ENCODE measurements at places on chromosomes 7 and 10.

- DNase-seq = no peak
Measured at GRCh38 chr7:93228302-93228701, 2.0 kb upstream of the HEPACAM2 start.

GRCh38 chr10:131997366-131998049 is 15.8 kb upstream of the BNIP3 start:
- DNase-seq = no peak

- no peak for DNase-seq
Measured at GRCh38 chr7:137923380-137923779, 76.6 kb upstream of the DGKI start.

DNA sequence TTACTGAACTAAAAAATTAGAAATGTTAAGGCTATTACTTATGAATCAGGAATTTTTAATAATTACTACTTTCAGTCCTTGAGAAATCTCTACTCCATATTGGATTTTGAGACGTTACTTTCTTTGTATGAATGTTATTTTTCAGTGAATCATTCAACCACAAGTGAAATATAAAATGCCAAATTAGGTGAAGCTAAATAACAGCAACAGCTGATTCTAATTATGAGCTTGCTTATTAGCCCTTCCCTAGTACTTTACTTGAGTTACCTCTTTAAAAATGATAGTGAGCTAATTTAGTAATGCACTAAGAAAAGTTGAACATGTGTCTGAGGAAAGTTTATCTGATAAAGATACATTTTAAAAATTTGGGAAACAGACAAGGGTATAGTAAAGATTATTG is 51.4 kb downstream of the PCGF5 start:
- DNase-seq = no peak

DNA sequence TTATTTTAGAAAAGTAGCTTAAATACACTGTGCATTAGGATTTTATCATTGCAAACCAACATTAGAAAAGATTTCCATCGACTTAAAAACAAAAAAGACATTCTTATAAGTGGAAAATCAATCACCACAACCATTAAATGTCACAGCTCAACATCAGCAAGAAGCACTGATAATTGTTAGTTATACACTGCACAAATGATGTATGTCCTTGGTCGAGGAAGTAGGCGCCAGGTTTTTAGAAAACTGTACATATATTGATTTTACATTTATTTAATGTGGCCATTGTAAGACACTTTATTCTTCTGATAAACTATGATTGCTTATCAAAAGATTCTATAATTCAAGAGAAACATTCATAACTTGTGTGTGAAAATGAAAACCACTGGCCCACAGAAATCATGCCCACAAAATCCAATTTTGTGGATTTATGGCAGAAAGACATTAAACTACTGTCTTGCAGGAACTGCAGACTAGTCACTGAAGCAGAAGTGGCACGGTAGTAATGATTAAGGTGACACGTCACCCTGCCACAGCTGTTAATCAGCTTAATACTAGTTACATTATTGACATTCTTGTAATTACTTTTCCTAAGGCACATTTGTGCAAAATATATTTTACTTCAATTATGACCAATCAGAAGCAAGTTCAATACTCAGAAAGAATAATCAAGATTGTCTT is 79.4 kb downstream of the VPS41 start:
- DNase-seq = no peak

DNA sequence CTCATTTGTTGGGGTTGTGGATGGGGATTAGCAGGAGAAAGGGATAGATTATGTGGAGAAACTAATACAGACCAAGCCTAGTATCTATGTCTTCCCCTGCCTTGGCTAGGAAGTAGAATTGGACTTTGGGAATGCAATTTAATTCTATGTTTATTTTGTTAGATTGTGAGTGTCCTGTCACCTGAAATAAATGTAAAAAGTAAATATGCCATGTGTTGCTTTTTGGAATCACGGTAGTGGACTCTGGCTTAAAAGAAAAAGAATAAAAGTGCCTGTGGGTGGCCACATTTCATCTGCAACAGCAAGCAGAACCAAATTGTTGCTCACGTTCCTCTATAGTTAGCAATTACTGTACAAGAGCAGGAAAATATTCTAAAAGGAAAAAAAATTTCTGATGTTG is 42.3 kb downstream of the TET1 start:
- no peak for DNase-seq

DNA sequence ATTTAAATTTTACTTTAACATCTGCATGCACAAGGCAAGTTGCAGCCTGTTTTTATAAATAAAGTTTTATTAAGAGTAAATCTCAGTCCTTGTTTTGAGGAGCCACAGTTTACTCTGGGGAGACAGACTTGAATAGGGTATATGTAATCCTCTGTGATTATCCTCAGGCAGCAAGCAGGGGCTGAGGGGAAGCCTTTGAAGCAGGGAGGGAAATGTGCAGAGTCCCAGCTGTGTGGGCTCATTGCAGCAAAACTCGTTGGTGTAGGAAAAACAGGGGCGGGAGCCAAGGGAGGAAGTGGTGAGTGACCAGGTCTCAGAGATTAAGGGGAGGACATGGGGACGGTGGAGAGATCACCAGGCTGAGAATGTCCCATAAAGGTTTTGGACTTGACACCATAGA is 34.3 kb upstream of the SMC3 start:
- DNase-seq = no peak

GRCh38 chr10:113557903-113558321 is 5.1 kb downstream of the HABP2 start:
- no peak for DNase-seq

- no peak for DNase-seq
Measured at GRCh38 chr7:111301891-111302290, 211.0 kb downstream of the LRRN3 start.

- DNase-seq = no peak
Measured at GRCh38 chr7:117970801-117971200, 97.6 kb upstream of the CTTNBP2 start.

Measured in stimulated activated CD4-positive, alpha-beta T cell treated with anti-CD3 and anti-CD28 coated beads, TNF-alpha, amount 100 ng/mL, for 48 hours (primary cell).